Activated CD8-positive, alpha-beta memory T cell treated with anti-CD3 and anti-CD28 coated beads for 1 hour (primary cell): ENCODE measurements at places on chromosomes 11 and 22.

DNA sequence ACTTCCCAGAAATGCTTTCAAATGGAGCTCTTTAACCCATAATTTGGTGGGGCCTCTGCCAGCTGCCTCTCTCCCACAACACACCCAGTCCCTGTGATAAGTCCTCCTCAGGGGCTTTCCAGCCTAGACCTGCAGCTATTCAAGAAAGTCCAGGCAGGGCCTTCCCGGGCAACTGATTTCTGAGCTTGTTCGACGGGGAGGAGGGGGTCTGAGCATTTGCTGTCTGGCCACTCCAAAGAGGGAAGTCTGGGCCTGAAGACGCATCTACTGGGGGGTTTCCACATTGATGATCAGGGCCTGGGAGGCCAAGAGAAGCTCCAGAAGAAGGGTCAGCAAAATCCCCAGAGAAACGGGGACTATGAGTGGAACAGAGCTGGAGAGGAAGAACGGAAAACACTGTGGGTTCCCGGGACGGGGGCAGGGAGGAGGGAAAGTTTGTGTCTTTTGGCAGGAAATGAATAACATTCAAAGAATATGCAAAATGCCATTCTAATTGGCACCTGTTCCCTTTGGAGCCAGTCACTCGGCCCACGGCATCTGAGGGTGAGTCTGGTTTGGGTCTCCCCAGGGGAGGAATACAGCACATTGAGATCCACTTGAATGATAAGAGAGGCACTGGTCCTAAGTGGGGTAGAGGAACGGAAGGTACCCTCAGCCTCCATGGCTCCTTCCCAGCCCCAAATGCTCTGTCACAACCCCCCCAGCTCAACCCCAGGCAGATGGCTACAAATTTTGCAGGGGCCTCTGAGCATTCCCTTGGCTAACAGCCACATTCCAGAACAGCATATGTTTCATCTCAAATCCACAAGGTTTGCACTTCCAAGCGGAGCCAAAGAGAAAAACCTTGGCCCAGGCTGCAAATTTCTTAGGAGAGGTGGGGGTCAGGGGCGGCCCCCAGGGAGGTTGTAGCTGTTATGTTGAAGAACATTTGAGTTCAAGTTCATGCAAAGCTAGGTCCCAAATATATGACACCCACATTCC is 72.0 kb downstream of the RPUSD4 start:
- no peak for DNase-seq

DNA sequence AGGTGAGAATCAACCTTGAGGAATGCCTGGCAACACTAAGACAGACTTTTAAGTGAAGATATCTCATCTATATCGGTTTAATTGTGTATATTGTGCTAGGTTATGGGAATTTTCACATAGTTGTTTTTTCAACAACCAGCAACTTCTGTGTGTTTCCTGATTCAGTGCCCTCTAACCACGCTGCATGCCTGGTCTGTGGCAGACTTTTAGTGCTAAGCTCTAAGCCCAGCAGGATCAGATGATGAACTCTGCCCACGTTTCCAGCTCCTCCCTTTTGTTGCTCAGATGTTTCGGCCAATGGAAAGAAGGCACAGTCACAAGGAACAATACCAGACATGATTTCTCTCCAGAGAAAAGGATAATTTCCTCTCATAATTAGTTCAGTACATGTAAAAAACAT is 1.4 kb upstream of the VWA5A start:
- no peak for DNase-seq

DNA sequence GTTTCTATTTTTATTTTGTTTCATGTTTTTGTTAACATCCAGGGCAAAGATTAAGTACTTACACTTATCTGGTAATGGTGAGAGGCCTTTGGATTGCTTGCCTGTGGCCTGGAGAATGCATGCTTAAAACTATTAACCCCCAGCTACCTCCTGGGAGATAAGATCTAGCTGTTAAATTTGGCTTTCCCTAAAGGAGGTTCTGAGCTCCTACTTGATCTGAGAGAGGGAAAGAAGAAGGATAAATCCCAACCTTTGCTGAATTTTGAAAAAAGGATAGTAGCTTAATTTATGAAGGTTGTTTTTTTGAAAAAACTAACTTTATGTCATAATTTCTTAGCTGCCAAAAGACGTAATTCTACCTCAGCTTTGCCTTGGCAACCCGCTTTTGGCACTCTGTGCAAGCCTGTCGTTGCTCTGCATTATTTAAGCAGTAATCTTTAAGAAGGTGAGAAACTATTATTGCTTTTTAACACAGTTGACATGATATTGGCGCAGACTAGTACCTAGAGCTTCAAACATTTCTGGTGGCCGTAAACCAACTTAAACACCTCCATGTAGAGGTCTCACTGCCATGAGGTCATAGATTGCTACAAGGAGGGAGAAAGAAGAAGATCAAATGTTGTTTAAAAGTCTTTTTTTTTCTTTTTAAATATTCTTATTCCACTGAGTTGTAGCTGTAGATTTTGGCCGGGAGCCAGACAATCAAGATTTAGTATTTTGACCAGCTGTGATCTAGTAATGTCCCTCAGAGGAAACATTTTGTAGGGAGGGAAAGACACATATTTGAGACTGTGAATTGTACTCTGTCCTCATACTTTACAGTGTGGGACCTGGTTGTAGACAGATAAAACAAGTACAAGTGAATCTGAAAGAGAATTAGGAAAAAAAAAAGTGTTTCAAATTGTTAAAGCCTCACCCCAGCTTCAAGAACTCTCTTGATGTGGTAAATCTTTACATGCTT is 74.4 kb downstream of the WNT11 start:
- DNase-seq: no peak

GRCh38 chr22:49803134-49803533 is 24.5 kb downstream of the BRD1 start:
- no peak for DNase-seq

DNA sequence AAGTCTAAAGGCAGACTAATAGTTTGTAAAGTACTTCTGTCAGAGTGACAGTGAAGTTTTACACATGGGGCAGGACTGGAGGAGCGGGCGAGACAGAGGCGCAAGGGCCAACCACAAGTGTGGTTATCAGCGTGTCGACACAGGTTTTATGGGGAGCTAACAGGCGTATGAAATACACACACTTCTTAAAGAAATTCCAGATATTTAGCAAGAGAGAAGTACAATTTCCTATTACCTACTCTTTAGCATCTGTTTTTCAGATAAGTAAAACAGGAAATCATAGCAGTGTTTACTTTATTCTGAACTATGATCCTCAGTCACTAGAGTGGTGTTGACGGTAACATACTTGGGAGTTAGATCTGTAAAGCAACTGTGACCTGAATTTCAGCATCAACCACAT is 22.5 kb downstream of the VSIG10L2 start:
- no peak for DNase-seq

GRCh38 chr11:34860518-34860917 is 55.7 kb downstream of the APIP start:
- DNase-seq: no peak

- DNase-seq: no peak
Observed at GRCh38 chr11:101456812-101457211, 127.0 kb downstream of the TRPC6 start.

GRCh38 chr22:23566705-23567475 is 13.2 kb downstream of the IGLL1 start:
- DNase-seq: no peak

DNA sequence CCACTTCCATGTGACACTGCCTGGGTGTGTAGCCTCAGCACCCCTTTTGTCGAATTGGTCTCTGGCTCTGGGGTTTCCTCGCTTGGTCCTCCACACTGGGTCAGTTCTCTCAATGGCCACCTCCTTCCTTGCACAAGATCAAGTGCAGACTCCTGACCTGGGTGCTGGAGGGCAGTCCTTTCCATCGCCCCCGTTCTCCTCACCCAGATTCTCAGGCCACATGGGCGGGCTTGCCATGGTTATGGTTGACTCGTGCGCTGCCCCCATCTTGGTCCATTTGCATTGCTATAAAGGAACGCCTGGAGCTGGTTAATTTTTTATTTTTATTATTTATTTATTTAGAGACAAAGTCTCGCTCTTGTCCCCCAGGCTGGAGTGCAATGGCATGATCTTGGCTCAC is 5.5 kb upstream of the PARVB start:
- no peak for DNase-seq

DNA sequence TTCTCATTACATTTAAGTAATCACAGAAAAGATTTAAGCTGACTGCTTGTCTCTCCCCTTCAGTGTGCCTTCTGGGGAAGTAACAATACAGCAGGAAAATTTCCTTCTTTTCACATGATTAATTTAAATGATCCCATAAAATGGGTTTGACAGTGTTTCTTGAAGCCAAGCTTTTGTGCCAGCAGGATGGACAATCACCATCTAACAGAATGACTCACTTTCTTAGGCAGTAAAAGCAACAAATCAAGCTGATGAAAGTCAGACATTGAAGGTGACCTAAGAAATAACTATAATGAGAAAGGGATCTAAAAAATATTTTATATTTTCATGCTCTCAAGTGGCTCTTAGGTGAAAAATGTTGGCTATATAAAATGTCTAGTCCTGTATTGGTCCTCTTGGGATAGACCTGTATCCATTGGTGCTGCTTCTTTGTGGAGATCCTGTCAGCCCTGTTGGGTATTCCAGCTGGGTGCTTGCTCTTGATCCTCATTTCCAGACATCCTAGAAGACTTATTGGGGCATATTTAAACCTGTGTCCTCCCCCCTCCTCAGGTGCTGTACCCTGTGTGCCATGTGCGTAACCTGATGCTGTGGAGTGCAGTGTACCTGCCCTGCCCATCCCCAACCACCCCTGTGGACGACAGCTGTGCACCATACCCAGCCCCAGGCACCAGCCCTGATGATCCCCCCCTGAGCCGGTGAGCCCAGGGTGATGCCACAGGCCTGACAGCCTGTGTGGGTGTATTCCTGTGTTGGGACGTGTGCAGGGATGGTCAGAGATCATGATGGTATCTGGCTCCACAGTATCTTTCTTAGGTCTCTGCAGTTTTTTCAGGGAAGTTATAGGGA is 62.7 kb upstream of the HORMAD2 start:
- DNase-seq: no peak

DNA sequence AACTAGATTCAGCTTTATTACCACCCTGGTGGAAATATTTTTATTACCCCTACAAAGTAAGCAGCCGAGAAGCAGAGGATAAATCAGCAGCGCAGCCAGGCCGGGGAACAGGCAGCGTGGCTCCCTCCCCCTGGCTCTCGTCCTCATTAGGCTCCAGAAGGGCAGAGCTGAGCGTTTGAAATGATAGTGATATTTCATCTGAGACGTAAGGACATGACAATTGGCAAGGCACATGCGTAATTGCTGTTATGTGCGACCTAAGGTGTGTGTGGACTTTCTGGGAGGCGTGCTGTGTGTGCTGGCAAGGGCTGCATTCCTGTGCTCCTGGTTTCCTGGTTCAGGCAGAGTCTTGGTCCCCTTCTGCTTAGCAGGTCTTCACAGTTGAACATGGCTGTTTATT is 247.8 kb downstream of the TBC1D22A start:
- DNase-seq: no peak

- DNase-seq: no peak
Observed at GRCh38 chr11:95371153-95371552, 140.2 kb upstream of the SESN3 start.

DNA sequence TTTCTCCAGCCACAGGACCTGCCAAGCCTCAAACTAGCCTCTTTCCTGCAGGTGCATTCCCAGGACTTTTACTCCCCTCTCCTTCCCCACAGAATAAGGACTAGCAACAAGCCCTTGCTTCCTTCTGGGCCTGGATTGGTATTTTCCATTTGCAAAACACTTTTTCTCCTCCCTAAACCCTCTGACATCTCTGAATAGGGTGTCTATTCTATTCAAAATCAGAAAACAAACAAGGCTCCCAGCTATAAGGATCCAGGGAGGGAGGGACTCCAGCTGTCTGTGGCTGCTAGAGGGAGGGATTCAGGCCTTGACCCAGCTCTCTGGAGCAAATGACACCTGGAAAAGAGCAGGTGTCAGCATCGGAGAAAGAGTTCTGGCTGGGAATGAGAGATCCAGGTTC is 168.5 kb upstream of the BDNF start:
- DNase-seq: no peak

- no peak for DNase-seq
Observed at GRCh38 chr22:41928593-41929417, 2.2 kb upstream of the TNFRSF13C start.

DNA sequence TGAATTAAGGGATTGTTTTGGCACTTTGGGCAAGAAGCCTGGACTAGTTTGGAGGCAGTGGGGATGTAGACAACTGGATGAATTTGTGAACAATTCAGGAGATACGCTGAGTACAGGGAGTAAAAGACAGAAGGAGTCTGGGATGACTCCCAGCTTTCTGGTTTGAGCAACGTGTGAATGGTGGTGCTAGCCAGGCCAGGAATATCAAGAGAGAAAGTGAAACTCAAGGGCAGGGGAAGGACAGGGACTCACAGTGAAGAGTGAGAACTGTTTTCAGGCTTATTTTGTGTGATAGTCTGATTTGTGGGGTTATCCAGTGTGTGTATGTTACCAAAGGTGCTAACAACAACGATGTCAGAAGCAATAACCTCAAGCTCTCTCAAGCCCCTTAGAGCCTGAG is 15.9 kb downstream of the CHRM1 start:
- DNase-seq: no peak

DNA sequence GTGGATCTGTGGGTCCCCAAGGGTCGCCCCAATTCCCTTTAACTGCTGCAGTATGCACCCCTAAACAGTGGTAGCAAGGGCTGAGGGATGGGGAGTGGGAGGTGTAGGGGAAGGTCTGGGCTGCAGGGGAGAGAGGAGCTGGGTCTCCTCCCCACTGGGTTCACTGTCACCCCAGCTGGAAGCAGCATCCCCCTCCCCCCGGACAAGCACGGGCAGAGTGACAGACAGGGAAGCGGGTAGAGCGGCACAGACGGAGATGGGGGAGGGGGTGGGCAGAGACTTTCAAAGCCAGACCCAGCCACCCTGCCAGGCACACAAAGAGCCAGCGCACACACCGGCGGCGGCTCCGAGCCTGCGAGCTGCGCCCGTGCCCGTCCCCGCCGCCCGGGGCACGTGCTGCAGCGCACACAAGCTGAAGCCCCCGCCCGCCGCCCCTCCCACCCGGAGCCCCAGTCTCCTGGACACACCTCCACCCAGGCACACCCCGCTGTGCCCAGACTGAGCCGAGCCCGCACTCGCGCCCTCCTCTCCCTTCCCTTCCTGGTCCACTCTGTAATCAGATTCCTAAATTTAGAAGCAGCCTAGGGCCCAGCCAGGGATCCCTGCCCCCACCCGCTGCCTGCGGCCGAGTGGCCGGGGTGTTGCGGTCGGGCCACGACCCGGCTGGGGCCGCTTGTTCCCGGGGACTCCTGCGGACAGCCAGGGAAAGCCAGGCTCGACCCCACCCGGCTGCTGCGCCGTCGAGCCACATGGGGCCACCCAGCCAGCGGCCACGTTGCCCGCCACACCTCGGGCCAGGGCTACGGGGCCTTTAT is 935 bp upstream of the RCOR2 start:
- DNase-seq: no peak

GRCh38 chr11:99881610-99882009 is 805.5 kb upstream of the ARHGAP42 start:
- DNase-seq: no peak

GRCh38 chr22:29798801-29799200 is 31.6 kb downstream of the UQCR10 start:
- no peak for DNase-seq

- no peak for DNase-seq
Observed at GRCh38 chr11:4102711-4103110, 8.1 kb downstream of the RRM1 start.
